ENCODE measurements at places on chromosomes 6 and 20.

GRCh38 chr6:14501914-14502313, 384.3 kb downstream of the CD83 start:
- DNase-seq, result no peak

GRCh38 chr20:24782801-24783630, 166.1 kb upstream of the CST7 start:
- no peak for DNase-seq

GRCh38 chr6:163960128-163960527, 545.6 kb downstream of the QKI start:
- DNase-seq, result no peak

- DNase-seq, result peak; percentile 47
These were observed 1.7 kb downstream of the DIDO1 start for GRCh38 chr20:62924442-62925075.

- DNase-seq, result no peak
These were observed 165.6 kb downstream of the FOXA2 start for GRCh38 chr20:22418738-22419137.

DNA sequence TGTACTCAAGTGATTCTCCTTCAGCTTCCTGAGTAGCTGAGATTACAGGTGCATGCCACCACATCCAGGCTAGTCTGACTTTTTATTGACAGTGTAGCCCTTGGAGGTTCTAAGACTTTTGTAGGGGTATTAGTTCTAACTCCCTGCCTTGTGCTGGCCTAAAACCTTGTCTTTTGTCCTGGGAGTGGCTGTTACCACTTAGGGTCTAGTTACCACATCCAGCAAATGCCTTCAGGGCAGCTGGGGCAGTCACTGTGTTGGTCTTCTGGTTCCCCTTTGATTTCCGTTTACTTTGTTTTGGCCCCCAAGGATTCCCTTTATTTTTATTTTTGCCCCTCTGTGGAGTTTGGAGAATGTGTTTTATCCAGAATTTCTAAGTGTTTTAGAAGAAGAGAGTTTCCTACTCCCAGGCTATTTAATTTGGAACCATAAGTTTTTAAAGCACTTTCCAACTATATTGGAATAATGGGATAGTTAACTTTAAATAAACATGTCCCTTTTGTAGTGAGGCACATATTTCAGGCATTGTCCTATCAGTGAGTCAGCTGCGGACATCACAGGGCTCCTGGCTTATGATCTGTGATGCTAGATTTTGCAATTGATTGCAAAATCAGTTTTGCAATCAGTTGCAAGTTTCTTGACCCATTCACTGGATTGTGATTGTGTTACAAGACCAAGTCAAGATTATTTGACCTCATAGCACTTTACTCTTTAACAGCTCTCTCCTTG, 25.0 kb downstream of the IL22RA2 start:
- DNase-seq, result peak; percentile 94

- DNase-seq, result no peak
These were observed 41.6 kb downstream of the CDKAL1 start for GRCh38 chr6:20575704-20576451.

- peak; percentile 25 for DNase-seq
These were observed 1.2 kb downstream of the NCOA5 start for GRCh38 chr20:46088409-46089166.

DNA sequence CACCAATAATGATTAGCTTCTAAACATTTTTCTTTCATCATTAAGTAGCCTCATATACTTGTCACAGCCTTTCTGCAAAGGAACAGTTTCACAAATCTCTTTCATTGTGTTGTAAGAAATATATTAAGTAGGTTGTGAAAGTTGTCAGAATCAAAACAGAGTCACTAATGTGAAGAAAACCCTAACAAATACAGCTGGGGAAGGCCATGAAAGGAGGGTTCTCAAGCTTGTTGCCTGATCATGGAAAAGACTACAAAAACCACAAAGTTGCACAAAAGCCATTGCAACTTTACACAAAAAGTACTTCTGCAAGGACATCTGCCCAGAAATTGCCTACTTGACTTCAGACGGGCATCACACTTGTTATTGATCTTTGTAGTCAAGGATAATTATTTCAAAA, 216.1 kb downstream of the ALDH8A1 start:
- no peak for DNase-seq

DNA sequence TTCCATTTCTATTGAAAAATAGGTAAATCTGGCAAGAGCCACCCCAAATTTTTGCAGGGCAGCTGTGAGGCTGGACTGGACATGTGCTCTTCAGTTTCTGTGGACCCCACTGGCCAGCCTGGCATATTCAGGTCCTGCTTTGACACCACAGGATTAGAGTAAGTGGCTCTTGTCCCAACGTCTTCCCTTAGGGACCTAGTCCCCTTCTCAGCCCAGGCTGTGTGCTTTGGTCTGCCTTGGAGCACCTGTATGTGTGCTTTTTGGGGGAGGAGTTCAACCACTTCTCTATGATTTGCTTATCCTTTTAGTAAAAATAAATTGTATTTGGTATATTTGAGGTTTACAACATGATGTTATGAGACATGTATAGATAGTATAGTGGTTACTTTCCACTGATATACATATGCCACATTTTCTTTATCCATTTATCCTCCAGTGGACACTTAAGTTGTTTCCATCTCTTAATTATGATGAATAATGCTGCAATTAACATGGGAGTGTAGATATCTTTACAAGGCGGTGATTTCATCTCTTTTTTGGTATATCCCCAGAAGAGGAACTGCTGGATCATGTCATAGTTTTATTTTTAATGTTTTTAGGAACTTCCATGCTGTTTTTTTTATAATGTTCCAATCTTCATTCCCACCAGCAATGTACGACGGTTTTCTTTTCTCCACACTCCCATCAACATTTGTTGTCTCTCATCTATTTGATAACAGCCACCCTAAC, 167.8 kb upstream of the UST start:
- DNase-seq, result no peak

DNA sequence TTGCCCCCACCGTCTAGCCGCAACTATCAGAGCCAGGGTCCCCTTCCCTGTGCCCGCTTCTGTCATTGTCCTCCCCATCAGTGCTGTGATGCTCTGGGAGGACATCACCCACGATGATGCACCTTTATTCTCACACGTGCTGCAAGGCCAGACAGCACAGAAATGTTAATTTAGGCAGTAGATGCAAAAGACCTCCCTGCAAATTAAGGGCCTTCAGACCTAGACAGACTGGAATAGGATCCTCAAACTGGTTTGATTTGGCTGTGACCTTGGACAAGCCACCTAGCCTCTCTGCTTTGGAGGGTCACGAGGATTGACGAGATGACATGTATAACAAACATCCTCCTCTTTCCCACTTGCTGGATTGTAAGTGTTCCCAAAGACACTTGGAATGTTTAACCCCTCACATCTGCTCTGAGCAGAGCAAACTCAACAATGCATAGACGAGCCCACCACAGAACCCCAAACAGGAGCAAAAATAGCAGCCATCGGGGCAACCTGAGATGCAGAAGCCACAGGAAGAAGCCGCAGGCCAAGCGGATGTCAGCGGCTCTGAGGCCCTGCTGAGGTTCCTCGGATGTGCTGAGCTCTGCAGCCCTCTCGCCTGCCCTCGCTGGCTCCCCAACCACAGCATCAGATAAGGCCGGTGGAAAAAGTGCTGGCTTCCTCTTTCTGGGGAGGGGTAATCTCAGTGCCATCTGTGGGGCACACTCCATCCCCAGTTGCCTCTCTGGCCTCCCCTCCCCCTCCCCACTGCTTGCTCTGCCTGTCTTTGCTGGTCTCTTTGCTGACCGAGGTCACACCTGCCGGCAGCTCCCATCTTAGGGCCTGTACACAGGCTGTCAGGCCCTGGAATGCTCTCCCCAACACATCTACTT, 35.3 kb downstream of the TOX2 start:
- DNase-seq, result no peak

- no peak for DNase-seq
These were observed 7.8 kb downstream of the ACSS2 start for GRCh38 chr20:34884260-34884659.

DNA sequence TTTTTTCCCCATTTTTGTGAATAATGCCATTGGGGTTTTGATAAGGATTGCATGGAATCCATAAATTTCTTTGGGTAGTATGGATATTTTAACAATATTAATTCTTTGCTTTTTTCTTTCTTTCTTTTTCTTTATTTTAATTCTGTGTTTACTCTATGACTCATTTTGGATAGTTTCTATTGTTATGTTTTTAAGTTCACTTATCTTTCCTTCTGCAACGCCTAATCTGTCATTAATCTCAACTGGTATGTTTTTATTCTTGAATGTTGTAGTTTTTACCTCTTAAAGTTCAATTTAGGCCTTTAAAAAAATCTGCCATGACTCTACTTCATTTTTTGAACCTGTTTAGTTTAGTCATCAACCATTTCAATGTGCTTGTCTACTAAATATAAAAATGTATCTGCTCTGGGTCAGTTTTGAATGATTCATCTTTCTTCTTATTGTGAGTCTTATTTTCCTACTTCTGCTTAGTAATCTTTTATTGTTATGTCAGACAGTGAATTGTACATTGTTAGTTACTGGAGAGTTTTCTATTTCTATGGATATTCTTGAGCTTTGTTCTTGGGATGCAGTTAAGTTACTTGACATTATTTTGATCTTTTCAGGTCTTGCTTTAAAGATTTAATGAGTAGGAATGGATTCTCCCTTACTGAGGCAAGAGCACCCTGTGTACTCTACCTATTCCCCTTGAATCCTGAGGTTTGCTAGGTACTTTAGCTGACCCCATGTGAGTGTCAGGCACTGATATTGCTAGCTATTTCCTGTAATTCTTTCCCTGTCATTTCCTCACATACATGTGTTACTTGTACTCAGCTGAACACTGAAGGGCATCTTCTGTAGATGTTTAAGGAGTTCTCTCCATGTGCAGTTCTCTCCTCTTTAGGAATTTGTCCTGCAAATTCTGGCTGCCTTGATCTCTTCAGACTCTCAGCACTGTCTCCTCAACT, 104.2 kb downstream of the TFAP2B start:
- no peak for DNase-seq

DNA sequence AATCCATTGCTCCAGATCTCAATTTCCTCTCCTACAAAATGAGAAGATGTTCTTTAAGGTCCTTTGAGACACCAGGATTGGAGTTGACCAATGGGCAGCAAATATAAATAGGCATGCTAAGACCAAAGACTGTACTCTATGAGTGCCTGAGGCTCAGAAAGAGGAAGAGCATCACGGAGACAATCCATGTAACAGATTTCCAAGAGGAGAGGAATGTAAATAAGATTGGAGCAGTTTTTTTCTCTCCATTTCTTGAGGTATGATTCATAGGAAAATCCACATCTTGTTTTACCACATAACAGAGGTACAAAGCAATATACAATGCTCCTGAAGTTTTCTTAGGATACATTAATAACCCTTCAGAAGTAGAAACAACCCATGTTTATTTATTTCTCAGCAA, 109.8 kb downstream of the UBE3D start:
- peak; percentile 75 for DNase-seq

All from fibroblast of mammary gland (primary cell).